GDM1 (cell line): ENCODE measurements at places on chromosomes 3 and 15.

DNA sequence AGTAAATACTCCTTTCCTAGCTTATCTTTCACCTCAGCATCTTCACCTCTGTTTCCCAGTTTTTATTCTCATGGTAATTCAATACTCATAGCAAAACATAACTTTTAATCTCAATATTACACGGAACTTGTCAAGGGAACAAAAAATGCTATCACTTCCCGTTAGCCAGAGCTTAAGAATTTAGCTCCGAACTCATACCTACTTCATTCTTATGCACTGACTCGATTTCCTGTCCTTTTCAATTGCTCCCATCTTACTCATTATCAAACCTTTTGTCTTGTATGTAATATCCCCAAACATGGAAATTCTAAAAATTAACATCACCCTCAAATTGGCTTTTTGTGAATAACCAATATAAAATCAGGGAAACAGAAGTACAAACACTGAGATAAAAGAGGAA, 28.2 kb downstream of the MYEF2 start:
- DNase-seq, result no peak

DNA sequence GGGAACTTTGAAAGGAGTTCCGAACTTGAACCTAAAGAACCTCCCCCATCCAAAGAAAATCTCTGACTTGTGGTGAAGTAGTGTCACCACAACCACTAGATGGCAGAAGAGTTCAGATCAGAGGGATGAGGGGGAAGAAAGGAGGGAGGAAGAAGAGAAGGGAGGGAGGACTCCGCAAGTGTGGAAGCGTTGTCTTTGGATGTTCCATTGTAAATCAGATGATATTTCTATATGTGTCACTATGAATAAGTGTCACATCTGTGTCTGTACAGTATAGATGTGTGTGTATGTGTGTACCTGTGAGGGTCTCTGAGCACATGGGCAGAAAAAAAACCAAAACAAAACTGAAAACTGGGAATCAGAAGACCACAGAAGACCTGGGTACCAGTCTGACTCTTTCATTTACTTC, 16.9 kb downstream of the SLC24A1 start:
- peak; percentile 46 for DNase-seq

DNA sequence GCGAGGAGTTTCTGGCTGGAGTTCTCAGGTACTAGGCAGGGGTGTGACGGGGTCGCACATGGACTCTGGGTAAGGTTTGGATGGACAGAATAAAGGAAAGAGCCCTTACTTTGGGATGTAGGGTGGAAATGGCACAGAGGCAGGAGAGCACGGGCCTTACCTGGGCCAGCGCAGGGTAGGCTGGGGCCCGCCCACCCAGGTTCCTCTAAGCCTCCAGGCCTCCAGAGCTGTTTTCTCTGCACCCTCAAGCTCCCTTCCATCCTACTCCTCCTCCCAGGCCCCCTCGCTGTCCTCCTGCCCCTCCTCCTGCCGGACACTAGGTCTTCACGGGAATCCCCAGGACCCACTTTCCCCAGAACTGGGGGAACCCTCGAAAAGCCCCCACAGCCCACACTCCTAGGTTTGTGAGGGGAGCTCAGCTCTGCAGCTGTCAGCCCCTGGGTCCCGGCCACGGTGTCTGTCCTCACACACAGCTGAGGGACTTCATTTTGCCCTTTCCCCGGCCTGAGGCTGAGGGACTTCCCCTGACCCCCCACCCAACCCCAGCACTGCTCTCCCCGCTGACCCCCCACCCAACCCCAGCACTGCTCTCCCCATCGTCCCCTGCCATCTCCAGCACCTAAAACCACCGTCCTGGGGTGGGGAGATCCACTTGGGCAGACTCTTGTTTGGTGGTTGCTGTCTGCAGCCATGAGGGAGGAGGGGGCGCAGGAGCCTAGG, 53.0 kb upstream of the PCSK6 start:
- no peak for DNase-seq

DNA sequence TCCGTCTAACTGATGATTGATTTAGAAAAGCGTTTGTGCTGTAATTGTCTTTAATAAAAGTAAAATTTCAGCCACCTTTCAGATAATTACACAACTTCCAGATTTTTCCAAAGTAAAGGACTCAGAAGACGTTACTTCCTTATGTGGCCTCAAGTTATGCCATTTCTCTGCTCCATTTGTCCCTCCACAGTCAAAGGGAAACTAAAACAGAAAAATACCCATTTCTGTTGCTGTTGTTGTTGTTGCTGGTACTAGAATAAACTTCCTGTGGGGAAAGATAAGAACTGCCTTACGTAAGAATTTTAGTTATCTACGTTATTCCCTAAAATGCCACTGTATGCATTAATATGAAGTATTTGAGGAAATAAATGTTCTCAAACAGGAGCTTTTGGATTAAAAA, 153.9 kb downstream of the P3H2 start:
- no peak for DNase-seq

- DNase-seq, result no peak
Measured at GRCh38 chr3:97481416-97481815, 283.1 kb upstream of the ARL6 start.

DNA sequence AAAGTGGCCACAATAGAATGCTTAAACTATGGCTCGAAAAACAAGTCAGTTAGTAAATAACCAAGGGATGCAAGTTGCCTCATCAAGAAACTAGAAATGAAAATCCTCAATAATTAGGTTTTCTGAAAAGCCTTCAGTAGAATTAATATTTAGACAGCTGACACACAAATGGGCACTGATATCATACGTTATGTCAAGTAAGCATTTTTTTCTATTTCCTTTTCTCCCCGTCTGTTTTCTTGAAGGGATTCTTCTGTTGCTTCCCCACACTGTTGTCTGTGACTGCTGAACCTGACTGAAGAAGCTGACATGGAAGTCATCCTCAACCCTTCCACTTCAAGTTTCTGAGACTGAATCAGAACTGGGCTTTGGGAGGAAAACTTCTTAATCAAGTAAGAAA, 151.8 kb upstream of the CADM2 start:
- no peak for DNase-seq

DNA sequence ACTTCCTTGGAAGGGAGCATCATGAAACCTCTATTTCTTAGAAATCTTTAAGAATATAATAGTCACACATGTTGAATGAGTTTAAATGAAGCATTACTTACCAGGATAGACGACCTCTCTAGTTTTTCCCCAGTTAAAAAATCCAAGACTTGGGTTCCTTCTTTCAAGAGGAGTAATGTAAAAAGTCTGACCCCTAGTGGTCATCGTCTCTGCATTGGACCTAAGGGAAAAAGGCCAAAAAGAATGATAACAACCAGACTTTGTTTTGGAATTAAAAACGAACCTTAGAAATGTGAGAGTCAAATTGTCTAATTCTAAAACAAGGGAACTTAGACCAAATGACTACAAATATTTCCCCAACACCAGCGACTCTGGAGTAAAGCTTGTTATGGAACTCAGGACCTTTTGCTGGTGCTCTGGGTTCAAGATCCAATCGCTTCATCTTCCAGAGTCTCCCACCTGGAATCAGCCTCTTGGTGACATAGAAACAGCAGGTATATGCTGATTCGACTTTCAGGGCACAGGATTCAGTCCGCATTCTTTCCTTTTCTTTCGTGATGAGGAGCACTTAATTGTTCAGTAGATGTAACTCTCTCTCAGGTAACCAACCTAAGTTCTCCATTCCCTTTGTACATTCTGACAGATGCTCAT, 214.8 kb upstream of the TPRG1 start:
- peak; percentile 31 for DNase-seq

GRCh38 chr15:85455891-85456290, 75.5 kb downstream of the AKAP13 start:
- DNase-seq, result no peak

GRCh38 chr3:131796558-131797198, 238.1 kb downstream of the CPNE4 start:
- DNase-seq, result peak; percentile 47

GRCh38 chr3:30609930-30610701, 3.7 kb downstream of the TGFBR2 start:
- DNase-seq, result no peak

- DNase-seq, result no peak
Measured at GRCh38 chr3:153087595-153088566, 74.1 kb upstream of the RAP2B start.

DNA sequence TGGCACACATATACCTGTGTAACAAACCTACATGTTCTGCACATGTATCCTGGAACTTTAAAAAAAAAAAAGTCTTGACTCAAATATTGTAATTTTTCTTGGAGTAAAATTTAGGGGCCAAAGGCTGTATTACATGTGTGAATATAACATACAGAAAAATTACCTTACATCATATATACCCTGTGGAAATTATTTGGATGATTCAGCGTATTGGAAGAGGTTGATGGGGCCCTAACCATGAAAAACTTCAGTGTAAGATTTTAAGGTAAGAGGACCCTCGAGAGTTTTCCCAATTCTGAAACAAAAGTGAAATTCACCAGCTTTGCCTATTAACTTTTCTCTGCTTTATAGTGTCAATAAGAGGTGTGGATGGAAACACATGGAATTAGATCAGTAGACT, 56.4 kb downstream of the UBE2E2 start:
- DNase-seq, result no peak

- peak; percentile 11 for DNase-seq
Measured at GRCh38 chr3:167032267-167032876, 347.7 kb downstream of the ZBBX start.

GRCh38 chr3:197793247-197793646, 2.2 kb downstream of the LRCH3 start:
- no peak for DNase-seq

DNA sequence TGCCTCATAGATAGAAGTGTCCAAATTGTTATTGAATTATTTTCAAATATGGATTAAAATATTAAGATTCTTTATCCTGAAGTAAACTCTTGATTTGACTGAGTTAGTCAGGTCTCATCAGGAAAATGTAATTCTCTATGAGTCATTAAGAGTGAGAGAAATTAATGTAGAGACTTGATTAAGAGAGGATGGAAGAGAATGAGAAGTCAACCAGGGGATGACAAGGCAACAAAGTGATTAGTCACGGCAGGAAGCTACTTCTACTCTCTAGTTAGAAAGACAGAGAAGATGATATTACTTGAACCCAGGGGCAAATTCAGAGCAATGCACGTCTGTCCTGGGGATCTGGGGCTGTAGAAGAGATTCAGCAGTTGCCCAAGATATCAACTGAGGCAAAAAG, 202.5 kb downstream of the LSAMP start:
- no peak for DNase-seq

GRCh38 chr3:54931182-54931581, 3.3 kb upstream of the LRTM1 start:
- no peak for DNase-seq

GRCh38 chr3:63473641-63474166, 178.8 kb upstream of the SNTN start:
- no peak for DNase-seq

DNA sequence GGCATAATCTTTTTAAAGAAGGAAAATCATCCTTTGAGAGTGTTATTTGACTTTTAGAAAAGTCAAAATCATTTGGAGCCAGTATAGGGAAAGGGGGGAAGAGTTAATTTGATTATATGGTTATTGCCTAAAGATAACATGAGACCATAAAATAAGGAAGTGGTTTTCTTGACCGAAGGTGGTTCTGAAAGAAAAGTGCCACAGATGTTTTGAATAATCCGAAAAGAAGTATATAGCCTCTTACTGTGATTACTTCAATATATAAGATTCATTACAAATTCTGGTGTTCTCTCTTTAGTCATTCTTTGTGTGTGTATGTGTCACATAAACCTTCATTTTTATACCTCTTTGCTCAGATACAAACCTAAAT, 1.1 kb downstream of the DNAJB11 start:
- no peak for DNase-seq
